ENCODE measurements at places on chromosomes 5 and 9.

GRCh38 chr9:93061791-93062763 lies 3.6 kb downstream of the SUSD3 start:
- peak; percentile 74 for DNase-seq

DNA sequence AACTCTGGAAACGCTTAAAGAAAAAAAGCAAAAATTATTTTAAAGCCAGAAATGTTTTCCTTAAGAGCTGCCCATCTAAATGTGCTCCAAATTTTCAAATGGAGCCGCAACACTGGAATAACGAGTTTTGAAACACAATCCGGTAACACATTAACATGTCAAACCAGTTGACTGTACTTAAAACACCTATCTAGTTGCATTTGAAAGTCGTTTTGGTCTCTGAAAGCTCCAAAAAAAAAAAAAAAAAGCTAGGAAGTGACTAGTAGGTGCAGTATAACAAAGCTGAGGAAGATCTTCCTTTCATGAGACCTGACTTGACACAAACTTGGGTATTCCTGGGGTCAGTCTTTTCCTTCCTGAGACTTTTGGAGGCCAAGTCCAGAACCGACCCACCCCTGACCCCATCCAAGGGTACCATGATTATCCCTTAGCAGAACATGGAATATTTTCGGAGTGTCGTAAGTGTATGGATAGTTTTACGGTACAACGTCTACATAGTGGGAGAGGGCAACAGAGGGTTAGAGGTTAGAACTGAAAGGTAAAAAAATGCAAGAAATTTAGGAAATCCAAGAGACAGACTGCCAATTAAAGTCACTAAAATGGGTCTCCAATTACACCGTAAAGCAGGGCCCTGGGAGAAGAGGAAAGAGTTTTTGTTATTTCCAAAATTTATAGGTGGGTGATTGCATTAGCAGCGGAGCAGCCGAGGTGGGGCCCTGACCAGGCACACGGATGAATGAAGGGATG lies 812 bp downstream of the CETN3 start:
- no peak for DNase-seq

DNA sequence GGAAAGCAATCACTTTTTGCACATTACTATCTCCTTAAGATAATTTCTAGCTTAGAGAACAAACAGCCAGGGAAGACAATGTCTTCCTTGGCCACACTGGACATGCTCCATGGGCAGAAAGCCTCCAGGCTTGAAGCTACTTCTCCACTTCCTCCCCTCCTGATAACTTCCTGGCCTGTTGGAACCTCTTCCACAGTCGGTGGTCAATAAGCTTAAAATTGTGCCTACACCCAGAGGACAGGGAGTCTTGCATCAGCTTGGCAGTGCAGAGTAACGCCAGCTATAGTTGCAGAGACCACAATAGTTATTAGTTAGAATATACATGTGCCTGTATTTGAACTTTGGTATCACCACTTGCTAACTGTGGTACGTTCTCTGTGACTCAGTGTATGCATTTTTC lies 58.1 kb upstream of the ABCA1 start:
- DNase-seq, result no peak

- DNase-seq, result no peak
Observed at GRCh38 chr5:6135977-6136376, 242.4 kb downstream of the MED10 start.

DNA sequence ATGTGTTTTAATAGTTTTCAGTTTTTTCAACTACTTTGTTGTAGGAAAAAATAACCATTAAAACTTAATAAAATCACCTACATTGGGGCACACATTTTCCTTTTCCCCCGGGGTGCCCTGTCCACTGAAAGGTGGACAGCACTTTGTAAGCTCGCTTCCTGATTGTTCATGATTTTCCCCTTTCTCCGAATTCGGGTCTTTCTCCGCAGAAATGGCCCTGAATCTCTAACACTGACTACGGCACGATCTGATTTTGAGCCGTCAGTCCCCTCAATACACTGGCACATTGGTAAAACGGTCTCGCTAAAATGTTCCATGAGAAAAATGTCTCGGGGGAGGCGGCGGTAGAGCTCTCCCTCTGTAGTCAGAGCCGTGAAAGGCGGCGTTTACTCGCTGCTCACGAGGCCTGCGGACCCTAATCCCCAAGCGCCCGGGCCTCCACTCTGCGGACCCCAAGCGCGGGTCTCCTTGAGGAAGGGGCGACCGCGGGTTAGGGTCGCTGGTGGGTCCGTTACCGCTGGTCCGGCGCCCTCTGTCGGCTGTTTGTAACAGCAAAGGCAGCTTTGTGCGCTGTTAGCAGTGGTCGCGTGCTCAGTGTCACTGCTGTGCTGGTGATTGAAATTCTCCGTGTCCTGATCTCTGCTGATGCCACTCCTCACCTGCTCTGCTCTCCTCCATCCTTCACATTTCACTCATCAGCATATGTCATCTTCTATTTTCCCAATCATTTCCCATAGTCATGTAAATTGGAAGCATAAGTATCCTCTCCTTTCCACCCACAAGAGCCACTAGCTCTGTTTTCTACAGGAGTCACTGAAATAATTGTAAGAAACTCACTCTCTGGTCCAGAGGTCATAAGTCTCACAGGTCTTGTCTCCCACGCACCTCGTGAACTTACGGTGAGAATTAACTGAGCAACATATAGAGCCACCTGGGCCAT lies 10.8 kb upstream of the IFNA2 start:
- peak; percentile 54 for DNase-seq
